Epithelial cell of proximal tubule (primary cell): ENCODE measurements at places on chromosomes 3 and 15. TPM values are rescaled to one million over a fixed set of nuclear protein-coding genes. Genes with fewer than 3 reads are reported as not detected.

GRCh38 chr15:81294516-81294880 lies 29.4 kb downstream of the STARD5 start:
- no peak for DNase-seq

- no peak for DNase-seq
Measured at GRCh38 chr3:63911873-63912767, at the start of gene SCAANT1. Gene SCAANT1, minus strand, starts transcription at chr3:63912383.

DNA sequence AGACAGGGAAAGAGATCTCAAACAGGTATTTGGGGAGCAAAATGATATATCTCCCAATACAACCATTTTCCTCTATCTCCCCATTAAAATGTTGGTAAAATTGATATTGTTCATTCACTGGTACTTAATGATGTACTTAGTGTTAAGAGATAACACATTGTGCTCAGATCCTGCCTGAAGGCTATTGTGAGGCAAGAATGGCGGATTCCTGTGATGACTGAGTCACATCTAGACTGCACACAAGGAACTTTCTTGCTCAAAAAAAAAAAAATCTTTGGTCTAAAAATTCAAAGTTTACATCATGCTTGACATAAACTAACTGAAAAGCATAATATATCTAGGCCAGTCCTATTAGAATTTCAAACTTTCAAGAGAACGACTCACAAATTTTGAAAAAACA lies 171.1 kb upstream of the TTC14 start:
- no peak for DNase-seq

- DNase-seq: no peak
Measured at GRCh38 chr15:74201710-74202420, 722 bp downstream of the STRA6 start.

The CCR2 gene
- total RNA-seq: not detected in 2 replicates

DNA sequence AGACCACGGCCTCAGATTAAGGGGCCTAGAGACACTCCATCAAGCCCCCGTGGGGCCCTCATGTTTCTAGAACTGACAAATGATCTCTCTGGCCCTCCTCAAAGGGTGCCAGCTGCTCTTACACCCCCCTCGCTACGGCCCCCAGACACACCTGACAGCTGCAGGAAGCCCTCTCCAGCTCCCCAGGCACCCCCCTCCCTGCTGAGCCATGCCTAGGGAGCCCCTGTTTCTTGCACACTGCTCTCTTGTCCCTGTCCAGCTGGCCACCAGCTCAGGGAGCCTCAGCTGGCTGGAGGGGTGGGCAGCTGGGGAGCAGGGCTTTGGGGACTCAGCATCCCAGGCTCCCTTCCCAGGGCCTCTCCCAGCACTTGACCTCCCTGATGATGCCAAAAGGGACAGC lies 14.8 kb downstream of the TNK2 start:
- no peak for DNase-seq

DNA sequence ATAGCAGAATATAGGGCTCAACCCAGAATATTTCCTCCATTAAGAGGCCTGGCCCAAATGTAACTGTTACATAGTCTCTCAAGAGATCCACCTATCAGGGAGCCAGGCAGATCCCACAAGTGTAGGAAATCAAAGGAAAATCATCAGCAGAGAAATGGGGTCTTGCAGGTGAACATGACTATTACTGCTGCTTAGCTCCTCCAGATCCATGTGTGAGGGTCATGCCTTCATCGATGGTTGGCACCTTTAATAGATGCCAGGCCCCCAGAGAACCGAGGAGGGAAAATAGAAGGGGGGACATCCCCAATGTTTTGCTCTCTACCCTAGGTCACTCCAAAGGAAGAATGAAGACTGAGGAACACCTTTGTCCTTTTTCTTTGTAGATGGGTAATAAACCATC lies 1029.9 kb upstream of the CADM2 start:
- DNase-seq: no peak

GRCh38 chr3:47515100-47515499 lies 1.6 kb upstream of the ELP6 start:
- DNase-seq: no peak

- no peak for DNase-seq
Measured at GRCh38 chr15:45148076-45149059, 18.6 kb downstream of the DUOX1 start.

The ACKR2 gene
- total RNA-seq: 2.8 and 6.1 TPM in 2 replicates

The GNB4 gene
- 46.7 and 52.1 TPM in 2 replicates for total RNA-seq

The CPB1 gene
- not detected in 2 replicates for total RNA-seq

DNA sequence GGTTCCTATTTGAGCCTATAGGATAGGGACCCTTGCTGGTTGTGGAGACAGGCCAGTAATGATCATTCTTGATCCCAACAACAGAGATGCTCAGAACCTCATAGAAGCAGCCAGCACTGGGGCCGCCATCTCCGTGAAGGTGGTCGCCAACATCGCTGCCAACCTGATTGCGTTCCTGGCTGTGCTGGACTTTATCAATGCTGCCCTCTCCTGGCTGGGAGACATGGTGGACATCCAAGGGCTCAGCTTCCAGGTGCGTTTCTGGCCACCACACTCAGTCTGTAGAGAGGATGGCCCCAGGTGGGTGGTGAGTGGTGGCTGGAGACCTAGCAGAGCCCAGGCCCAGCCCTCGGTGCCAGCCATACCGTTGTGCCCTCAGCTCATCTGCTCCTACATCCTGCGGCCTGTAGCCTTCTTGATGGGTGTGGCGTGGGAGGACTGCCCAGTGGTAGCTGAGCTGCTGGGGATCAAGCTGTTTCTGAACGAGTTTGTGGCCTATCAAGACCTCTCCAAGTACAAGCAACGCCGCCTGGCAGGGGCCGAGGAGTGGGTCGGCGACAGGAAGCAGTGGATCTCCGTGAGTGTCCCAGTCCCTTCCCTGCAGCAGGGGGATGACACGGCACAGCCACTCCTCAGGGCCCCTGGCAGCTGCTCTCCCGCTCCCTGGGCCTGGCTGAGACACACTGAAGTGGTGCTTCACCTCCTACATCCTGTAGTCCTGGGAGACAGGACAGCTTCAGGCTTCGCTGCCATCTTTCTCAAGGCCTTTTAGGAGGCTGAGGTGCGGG lies 46.5 kb upstream of the PDE8A start:
- no peak for DNase-seq

The MST1R gene
- 5.3 and 5.6 TPM in 2 replicates for total RNA-seq

The FHIT gene
- 0.65 and 3.7 TPM in 2 replicates for total RNA-seq

- DNase-seq: no peak
Measured at GRCh38 chr3:57545636-57546268, 1.6 kb upstream of the DNAH12 start.

- no peak for DNase-seq
Measured at GRCh38 chr3:57019057-57019456, 41.4 kb upstream of the SPATA12 start.

GRCh38 chr15:94793207-94793606 lies 561.8 kb downstream of the MCTP2 start:
- no peak for DNase-seq

The ITIH1 gene
- not detected in 2 replicates for total RNA-seq
